Head of caudate nucleus (tissue), 42 donors: ENCODE measurements at places on chromosomes 13 and 19.

DNA sequence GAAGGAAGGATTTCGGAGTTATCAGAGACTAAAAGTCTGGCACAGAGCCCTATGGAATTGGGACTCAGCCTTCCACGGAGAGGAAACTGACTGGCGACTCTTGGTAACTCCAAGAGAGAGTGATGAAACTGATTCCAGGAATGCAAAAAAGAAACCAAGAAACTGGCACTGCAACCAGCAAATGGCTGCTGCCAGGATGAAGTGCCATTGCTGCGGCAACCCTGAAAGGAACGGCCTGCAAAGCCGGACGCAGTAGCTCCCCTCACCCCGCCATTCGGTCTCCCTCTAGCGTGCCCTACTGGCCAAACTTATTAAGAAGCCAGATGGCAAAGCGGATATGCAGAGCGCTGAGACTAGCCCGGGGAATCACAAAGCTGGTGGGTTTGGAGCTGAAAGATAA, 236.0 kb downstream of the PCDH9 start:
- DNase-seq = peak; percentile 88

- no peak for DNase-seq
Observed at GRCh38 chr19:43572171-43572588, 3.1 kb downstream of the XRCC1 start.

GRCh38 chr13:73520566-73521289, 461.9 kb downstream of the KLF5 start:
- no peak for DNase-seq

DNA sequence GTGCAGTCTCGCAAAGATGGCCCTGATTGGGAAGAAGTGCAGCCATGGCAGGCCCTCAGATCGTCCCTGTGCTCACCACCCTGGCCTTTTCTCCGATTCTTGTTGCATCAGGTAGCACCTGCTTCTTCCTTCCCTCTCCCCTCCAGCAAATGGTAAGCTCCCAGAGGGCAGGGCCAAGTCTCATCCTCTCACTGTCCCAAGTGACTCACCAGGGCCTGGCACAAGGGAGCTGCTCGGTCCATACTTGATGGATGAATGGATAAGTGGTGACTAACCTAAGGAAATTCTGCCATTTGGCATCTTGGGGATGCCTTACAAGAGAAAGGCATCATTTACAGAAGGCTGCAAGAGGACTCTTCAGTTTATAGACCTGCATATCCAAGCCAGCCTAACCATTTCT, 84.9 kb downstream of the ZIC5 start:
- no peak for DNase-seq

- no peak for DNase-seq
Observed at GRCh38 chr13:19305434-19305833, 123.8 kb upstream of the TUBA3C start.

- no peak for DNase-seq
Observed at GRCh38 chr13:41494202-41494601, 36.9 kb downstream of the RGCC start.

DNA sequence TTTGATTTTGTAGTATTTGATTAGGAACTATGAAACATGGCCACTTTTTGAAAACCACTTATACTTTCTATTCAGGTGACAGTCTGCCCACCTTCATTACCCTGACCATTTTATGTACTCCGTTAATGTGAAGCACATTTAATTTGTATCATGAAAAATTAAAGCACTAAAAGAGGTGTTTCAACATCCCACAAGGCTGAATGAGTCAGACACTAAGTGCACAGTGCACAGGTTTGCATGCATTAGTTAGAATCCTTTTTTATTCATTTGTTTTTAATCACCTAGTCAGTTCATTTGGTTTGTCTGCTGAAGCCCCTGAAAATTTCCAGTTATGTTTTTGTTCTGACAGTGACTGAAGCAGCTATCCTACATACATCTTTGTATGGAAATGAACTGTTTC, 271.0 kb downstream of the SLITRK5 start:
- no peak for DNase-seq

DNA sequence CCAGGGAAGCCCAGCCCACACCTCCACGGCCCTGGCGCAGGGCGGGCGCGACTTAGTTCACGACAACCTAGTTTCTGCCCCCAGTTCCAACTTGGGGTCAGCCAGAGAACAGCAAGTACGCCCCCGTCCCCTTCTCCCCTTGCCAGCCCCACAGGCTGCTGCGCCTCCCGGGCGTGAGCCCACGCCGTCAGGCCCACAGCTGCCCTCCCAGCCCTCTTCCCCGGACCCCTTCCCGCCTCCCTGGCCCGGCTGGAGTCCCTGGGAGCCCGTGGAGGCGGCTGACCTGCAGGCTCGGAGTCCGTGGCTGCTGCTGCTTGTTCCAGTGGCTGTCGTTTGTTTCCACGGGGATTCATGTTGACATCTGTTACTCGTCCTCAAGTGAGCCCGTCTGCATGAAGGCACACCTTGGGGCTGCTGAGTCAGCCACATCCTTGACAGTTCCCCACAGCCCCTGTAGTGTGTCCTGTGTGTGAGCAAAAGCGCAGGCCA, 86.0 kb downstream of the ATP11A start:
- DNase-seq = no peak
